Activated naive CD4-positive, alpha-beta T cell treated with anti-CD3 and anti-CD28 coated beads, Interleukin-2, amount 50 U/mL, for 72 hours (primary cell): ENCODE measurements at places on chromosomes 2 and 18. TPM values are rescaled to one million over a fixed set of nuclear protein-coding genes. Genes with fewer than 3 reads are reported as not detected.

- no peak for DNase-seq
Observed at GRCh38 chr2:177812713-177813396, 259.7 kb downstream of the PDE11A start.

DNA sequence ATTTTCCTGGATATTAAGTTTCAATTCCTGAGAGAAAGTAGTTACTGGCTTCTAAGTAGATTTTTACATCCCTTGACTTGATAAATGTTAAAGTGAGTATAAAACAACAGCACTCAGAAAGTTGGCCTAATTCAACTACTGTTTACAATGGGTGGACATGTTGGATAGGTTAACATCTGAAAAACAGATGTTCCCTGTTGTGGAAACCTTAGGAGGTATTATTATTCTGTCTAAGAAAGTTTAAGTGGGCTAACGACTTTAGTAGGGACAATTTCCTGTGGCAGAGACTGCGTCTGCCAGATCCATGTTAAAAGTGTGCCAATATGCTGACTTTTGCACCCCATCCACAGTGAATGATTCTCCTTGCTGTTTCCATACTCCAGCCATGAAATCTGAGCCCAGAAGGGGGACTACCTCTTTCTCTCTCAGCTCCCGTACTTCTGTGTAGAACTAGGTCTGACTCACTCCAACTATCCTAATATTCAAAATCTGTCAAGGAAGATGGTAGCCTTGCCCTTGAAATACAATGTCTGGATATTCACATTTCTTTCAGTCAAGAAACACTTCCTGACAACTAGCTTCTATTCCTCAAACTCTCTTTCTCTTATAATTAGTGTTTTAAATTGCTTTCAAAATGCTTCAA, 327.5 kb upstream of the HNRNPA3 start:
- no peak for DNase-seq

DNA sequence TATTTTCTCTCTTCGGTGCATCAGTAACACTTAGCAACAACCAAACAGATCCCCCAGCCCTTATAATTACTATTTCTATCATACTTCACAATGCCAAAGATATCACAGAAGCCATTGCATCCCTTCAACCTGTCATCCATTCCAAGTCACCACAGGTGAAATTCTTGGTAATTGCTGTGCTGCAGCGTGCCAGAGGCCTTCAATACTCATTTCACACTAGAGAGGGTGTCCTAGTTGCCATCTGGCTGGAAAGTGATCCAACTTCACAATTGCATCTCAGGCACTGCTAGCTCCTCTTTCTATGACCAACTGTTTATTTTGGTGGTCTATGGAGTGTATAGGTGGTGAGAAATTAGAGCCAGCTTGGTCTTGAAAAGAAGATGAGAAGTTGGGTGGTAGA, 131.2 kb downstream of the NUP35 start:
- DNase-seq: no peak

- no peak for DNase-seq
Observed at GRCh38 chr2:189208254-189208653, 28.7 kb upstream of the COL5A2 start.

DNA sequence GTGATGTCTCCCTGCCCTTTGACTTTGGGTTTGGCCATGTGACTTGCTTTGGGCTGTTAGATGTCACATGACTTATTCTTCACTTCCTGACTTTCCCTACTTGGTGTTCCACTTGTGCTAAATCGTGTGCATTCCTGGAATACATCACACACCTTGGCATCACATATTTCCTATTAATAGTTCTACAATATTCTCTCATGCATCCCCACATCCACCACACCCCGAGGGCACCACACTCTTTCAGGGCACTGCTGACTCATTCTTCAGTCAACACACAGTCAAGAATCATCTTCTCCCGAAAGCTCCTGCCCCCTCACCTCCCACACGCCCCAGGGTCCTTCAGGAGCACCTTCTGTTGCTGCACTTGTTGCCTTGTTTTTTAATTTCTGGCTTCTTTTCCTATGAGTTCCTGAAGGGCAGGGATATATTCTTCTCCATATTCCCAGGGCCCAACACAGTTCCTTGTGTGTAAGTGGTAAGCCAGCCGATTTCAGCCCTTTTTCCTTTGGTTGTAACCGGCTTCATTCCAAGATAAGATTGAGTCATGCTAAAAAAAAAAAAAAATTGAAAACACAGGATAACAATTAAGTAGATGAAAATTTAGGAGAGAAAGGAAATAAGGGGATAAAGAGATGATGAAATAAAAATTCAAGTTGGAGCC, 341.4 kb downstream of the SLC4A3 start:
- no peak for DNase-seq

Gene FOXI3
- not detected for total RNA-seq
